ENCODE measurements at places on chromosomes 4 and X. TPM values are rescaled to one million over a fixed set of nuclear protein-coding genes. Genes with fewer than 3 reads are reported as not detected.

GRCh38 chr4:74451214-74451661 is 6.3 kb downstream of the AREG start:
- peaks cover 8% of the 10 kb centered on the region for H3K27me3 ChIP-seq
- DNase-seq, result no peak
- H3K36me3 ChIP-seq, result no peaks in the 10 kb centered on the region
- H3K4me1 ChIP-seq, result no peaks in the 10 kb centered on the region
- H3K4me3 ChIP-seq, result no peak overlapping the region

Gene TIMM17B
- 81.0 TPM for polyA plus RNA-seq

GRCh38 chr4:128427832-128428366 is 140.3 kb upstream of the PGRMC2 start:
- DNase-seq, result peak; percentile 38
- no peaks in the 10 kb centered on the region for H3K4me1 ChIP-seq
- no peak overlapping the region for H3K27ac ChIP-seq
- no peak overlapping the region for H3K4me3 ChIP-seq
- no peaks in the 10 kb centered on the region for H3K27me3 ChIP-seq

DNA sequence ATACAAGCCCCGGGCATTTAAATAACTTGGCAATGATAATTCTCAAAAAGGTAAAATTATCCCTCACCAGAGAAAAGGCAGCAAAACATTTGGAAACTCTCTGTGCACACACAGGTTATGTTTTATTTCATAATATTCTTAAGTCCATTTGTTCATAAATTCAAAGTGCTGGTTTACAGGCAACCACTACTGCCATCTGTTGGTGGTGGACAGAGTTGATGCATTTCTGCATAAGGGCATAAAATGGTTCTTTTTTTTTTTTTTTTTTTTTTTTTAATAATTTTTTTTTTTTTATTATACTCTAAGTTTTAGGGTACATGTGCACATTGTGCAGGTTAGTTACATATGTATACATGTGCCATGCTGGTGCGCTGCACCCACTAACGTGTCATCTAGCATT is 31.5 kb upstream of the IL21 start:
- no peak overlapping the region for H3K4me3 ChIP-seq
- peak; percentile 33 for DNase-seq
- H3K27ac ChIP-seq, result no peak overlapping the region
- no peaks in the 10 kb centered on the region for H3K36me3 ChIP-seq
- no peaks in the 10 kb centered on the region for H3K4me1 ChIP-seq

Gene SPIN2A
- 0.67 TPM for polyA plus RNA-seq

- peaks cover 41% of the 10 kb centered on the region for H3K36me3 ChIP-seq
- no peak overlapping the region for H3K27ac ChIP-seq
- H3K27me3 ChIP-seq, result no peaks in the 10 kb centered on the region
Measured at GRCh38 chr4:112270640-112271421, 14.9 kb downstream of the TIFA start.

DNA sequence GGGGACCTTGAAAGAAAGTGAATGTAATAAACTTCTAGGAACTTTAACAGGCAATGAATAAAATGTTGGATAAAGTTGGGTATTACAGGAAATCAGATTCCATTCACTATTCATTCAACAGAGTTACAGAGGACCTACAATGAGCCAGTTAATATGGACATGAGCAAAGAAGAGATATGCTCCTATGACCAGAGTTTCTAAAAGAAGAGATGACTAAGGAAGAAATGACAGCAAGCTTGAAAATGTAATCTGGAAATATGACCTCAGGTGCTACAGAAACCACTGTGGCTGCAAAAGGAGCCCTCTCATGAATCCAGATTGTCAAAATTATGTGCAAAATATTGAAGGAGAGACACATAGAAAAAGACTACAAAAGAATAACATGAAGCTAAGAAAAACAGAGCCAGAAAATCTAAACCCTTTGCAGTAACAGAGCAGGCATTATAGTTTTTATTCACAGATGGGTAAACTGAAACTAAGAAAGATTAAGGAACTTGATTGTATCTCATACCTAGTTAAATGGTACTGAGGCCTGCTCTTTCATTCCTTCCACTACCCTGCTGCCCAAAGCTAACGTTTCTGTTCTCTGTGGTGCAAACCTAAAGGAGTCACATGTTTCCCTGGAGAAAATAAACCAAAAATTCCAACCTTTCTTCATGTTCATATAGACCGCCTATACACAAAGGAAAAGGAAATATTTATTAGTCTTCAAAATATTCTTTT is 378.3 kb downstream of the GBA3 start:
- no peaks in the 10 kb centered on the region for H3K27me3 ChIP-seq
- H3K27ac ChIP-seq, result no peak overlapping the region
- no peak overlapping the region for H3K4me3 ChIP-seq
- H3K4me1 ChIP-seq, result no peaks in the 10 kb centered on the region
- no peaks in the 10 kb centered on the region for H3K36me3 ChIP-seq

Gene SLITRK4
- polyA plus RNA-seq, result not detected

All from SK-N-SH (cell line).